ENCODE measurements at places on chromosomes 7 and 10.
A peak's percentile ranks its signal among the peaks of the same experiment; 100 is the strongest.

- DNase-seq = no peak
These were observed 926 bp upstream of the C7orf33 start for GRCh38 chr7:148589640-148590039.

- DNase-seq = peak; percentile 35
These were observed 101.8 kb upstream of the MKLN1 start for GRCh38 chr7:131225619-131226513.

- DNase-seq = no peak
These were observed 38.6 kb downstream of the STEAP4 start for GRCh38 chr7:88268051-88268450.

GRCh38 chr7:142668495-142668894, 80.8 kb upstream of the PRSS1 start:
- DNase-seq = no peak

- no peak for DNase-seq
These were observed 11.0 kb downstream of the CYREN start for GRCh38 chr7:135159359-135160085.

GRCh38 chr10:113060201-113061053, 110.4 kb downstream of the TCF7L2 start:
- DNase-seq = no peak

- no peak for DNase-seq
These were observed 424.4 kb downstream of the SDK1 start for GRCh38 chr7:3725155-3726059.

DNA sequence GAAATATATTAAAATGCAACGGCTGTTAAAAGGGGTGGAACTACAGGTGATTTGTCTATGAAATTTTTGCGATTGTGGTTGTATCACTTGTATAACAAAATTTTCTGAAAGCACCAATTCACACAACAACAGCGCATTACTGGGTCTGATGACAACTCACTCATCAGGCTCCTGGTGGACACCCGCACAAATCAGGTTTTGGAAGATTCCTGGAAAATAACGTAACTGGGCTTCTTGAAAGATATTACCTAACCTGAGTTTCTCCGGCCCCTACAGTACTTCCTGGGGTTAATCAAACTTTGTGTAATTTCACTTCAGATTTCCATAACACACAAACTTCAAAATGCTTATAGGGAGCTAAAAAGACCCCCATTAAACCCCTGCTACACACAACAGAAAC, 7.6 kb downstream of the SNX8 start:
- DNase-seq = no peak

DNA sequence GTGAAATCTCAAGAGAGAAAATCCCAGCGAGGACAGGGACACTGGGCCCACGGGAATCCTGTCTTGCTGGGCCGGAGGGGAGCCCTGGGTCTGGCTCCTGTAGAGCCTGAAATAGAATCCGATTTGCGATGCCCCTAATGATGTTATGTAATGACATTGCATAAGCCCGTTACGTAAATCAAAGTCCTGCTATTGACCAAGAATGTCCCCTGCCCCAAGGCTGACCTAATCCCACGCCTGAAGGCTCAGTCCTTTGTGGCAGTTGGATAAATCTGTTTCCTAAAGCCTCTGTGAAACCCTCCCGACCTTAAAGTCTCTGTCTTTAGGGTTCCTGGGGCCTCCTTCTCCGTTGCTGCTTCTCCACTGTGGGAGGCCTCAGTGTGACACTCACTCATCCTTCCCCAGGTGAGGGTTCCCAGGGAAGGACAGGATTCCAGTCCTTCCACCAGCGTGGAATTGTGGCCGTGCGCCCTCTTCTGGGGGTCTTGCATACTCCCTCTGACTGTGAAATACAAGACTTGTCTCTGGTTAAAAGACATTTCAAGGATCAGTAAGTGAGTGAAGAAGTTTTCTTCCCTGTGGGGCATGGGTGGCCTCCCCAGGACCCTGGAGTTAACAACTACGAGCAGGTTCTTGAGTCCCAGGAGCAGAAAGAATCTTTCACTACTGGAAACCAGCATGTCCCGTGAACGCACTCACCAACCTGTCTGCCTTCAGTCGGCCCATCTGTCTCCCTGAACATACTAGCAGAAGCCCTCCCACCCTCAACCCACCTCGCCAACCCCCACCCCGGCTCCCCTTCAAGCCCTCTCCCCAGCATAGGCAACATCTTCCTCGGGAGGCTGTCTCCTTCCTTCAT, 19.8 kb downstream of the ZNF467 start:
- DNase-seq = no peak

DNA sequence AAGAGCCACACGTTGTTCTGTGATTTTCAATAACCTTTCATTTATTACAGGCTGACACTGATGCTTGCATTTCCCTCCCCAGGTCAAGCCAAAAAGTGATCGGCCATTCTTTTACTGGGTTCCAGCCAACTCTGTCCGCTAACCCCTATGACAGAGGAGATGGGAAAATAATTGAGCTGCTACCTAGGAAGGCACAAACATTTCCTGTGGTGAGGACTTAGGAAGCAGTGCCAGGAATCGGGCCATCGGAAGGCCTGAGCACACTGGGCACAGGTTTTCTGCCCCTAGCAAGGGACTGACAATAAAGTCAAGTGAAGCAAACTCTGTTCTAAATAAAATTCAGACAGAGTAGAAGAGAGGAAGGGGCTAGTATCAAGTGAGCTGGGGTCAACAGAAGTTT, 313.0 kb upstream of the AOAH start:
- DNase-seq = no peak

GRCh38 chr10:105252911-105253310, 611.8 kb downstream of the SORCS3 start:
- DNase-seq = no peak

GRCh38 chr10:96584035-96584434, 2.8 kb downstream of the TM9SF3 start:
- DNase-seq = no peak

DNA sequence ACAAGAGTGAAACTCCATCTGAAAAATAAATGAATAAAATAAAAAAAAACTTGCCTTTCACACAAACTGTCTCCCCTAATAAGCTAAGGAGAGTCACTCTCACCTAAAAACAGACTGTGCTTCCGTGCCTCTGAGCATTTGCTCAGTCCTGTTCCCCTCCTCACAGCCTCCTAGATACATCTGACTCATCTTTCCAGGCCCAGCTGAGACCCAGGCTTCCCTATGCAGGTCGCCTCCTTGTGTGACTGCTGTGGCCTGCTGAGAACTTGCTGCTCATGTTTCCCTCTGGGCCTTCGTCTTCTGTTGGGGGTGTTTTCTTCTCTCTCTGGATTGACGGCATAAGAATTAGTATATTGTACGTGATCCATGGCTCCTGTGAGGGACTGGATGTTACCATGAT, 777.7 kb downstream of the LRMDA start:
- DNase-seq = no peak

GRCh38 chr7:78473571-78474301, 675.2 kb downstream of the PHTF2 start:
- DNase-seq = no peak

- no peak for DNase-seq
These were observed 51.9 kb downstream of the SLC29A4 start for GRCh38 chr7:5334671-5335070.

DNA sequence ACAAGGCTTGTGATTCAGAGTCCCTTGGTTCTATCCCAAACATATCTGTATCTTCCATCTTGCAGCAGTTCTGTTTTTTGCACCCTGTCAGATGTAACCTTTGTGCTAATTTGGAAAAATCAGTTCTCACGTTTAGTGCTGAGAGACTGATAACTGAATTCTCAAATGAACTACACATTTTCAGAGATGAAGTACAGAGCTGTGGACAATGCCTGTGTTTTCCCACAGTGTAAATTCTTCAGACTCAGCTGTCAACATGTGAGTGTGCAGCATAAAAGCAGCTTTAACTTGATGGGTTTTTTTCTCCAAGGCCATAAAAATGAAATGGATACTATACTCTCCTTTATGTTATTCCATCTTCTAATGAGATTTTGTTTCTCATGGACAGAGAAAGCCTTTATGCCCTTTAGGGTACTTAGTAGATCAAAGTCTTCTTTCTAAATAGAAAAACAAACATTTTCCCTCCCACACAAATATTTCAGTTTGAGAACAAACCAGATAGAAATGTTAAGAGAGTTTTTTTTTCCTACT, 150.9 kb downstream of the SEMA3A start:
- DNase-seq = no peak

- DNase-seq = no peak
These were observed 396.6 kb upstream of the KLF6 start for GRCh38 chr10:4181621-4182049.

- no peak for DNase-seq
These were observed 50.3 kb upstream of the SDK1 start for GRCh38 chr7:3250725-3251124.

Measured in GM10248 (cell line).